ENCODE measurements at places on chromosomes 1 and 21.

GRCh38 chr1:193190096-193190744 is 3.8 kb upstream of the B3GALT2 start:
- no peak for DNase-seq

DNA sequence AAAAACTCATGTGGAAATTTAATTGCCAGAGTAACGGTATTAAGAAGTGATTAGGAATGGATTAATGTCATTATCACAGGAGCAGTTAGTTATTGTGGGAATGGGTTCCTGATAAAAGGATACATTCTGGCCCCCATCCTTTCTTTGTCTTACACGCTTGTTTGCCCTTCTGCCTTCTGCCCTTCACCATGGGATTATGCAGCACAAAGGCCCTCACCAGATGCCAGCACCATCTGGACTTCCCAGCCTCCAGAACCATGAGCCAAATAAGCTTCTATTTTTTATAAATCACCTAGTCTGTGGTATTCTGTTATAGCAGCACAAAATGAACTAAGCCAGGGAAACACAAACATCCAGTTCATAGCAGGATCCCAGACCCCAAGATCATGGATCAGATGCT is 33.9 kb upstream of the POU2F1 start:
- no peak for DNase-seq

DNA sequence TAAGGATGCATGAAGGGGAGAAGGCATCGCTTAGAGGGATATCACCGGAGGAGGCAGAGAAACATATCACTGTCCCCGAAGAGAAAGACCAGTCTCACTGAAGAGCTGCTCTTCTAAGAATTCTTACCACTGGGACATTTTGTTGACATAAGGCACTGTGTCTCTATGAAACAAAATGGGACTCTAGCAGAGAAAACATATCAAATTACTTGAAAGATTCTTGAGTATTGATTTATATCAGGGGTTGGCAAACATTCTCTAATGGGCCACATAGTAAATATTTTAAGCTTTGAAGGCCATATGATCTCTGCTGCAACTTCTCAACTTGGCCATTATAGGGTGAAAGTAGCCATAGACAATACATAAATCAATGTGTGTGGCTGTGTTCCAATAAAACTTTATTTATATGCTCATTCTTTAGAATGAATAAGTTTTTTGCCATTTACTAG is 41.0 kb upstream of the GREM2 start:
- no peak for DNase-seq

DNA sequence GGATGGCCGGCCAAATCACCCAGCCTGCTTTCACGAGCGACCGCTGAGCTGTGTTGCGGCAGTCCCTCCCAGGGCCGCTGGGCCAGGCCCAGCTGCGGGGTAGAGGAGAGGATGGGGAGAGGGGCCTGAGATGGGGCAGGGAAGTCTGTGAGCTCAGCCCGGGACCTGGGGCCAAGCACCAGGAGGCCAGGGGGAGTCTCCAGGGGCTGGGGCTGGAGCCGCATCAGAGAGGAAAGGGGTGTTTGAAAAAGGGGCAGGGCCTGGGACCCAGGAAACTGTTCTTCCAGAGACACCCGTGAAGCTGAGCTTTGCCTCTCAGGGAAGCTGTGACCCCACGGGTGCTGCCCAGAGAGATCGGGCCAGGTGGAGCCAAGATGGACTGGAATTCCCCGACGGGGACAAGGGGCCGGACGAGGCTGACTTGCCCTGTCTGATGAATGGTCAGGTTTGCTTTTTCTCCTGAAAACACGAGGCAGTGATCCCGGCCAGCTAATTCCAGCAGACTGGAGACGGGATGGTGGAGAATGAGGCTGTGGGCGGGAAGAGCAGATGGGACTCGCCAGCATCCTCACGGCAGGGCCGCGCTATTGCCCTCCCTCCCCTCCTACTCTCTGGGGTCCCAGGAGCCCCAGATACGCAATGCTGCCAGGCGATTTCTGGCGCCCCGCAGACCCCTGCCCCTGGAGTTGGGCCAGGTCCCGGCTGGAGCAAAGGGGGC is 40.3 kb upstream of the COL18A1 start:
- DNase-seq: no peak

GRCh38 chr1:227788271-227789083 is 27.0 kb upstream of the PRSS38 start:
- peak; percentile 19 for DNase-seq

- no peak for DNase-seq
Measured at GRCh38 chr1:93810316-93810715, 68.7 kb downstream of the DNTTIP2 start.

- DNase-seq: no peak
Measured at GRCh38 chr1:173863224-173864161, 4.3 kb downstream of the GAS5 start.

GRCh38 chr1:3313576-3313950 is 140.9 kb upstream of the ARHGEF16 start:
- DNase-seq: no peak

DNA sequence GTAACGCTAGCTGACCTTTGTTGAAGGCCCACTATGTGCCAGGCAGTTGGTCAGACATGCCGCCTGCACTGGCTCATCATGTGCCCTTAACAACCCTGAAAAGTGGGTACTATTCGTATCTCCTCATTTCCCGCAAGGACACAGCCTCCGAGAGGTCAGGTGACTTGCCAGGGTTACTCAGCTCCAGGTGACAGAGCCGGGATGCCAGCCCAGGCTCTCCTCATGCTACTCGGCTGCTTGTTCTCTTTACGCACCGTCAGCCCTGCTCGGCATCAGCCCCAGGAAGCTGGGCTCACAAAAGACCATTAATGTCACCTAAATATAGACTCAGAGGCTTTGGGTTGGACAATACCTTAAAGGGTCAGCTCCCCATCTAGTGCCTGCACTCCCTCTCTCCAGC is 29.0 kb downstream of the GRHL3 start:
- DNase-seq: no peak

DNA sequence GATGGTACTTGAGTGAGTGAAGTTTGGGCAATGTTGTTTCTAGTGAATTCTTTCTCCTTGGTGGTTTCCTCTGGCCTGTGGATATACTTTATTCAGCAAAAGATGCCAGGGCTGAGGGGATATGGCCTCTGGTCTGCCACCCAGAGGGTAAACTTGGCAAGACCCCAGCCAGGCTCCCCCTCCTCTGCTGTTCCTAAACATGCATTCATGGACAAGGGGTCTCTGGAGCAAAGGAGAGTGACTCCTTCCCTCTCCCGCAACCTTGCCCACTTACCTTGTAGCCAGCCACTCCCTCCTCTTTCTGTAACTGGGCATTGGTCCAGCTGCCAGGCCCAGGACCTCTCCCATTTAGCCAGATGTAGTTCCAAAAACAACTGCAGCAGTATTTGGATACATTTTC is 43.8 kb downstream of the RUNX3 start:
- no peak for DNase-seq

DNA sequence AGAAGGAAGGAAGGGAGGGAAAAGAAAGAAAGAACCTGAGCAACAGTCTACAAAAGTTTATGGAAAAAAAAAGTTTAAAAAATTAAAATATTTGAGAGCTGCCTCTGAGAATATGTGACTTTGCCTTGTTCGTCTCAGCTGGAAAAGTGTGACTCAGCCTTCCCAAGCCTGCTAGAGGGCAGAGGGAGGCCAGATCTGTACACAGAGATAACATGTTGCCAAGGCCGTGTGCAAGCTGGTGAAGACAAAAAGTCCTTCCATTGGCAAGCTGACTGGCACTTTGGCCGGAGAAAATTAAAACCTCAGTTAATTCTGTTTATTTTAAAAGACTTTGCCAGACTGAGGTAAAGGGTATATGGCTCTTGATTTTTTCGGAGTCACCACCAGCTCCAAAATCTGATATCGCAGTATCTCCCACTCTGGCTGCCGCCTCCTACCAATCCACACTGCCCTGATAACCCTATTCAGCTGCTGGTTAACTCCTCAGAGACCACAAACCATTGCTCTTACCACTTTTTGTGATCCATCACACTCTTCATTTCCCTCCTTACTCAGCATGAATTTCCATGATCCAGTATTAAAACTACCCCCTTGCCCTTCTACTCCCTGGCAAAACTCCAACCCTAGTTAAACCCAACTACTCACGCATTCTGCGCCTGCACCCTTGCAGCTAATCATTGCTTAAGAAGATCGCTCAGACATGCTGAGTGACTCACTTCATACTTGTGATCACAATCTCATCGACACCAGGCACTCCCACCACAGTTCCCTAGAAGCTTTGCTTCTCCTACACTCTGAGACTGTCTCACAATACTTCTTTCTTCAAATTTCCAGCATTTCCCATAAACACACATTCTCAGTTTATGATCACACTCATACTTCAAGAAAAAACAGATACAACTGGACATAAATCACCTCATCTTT is 5.7 kb upstream of the PPP1R15B start:
- DNase-seq: peak; percentile 37

DNA sequence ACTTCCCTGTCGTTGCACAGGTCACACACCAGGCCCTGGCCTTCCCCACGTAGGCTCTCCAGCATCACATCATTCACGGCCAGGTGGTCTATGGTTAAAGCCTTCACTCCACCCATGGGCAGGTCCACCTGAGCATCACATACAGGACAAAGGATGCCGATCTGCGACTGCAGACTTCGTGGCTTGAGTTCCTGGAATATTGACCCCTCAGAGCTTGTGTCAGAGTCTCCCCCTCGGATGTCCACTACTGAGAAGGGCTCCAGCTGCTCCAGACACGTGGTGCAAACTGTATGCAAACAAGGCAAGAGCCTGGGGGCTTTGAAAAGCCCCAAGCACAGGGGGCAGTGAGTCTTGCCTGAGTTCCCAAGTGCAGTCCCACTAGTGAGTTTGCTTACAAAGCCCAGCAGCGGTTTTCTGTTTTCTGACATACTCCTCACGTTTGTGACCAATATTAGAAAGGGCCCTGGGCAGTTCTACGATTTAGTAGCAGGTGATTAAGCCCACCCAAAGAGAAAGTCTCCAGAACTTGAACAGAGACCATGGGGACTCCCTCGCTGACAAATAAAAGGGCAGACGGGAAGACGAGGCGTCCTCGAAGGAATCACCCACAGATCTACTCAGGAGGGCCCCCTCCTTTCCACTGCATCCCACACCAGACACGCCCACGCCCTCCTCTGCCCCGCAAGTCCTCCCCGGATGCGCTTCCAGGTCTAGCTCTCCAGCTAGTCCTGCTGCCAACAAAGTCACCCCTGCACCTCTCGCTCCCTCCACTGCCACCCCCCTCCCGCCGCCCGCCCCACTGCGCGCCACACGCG is 568 bp downstream of the TRIM45 start:
- no peak for DNase-seq

DNA sequence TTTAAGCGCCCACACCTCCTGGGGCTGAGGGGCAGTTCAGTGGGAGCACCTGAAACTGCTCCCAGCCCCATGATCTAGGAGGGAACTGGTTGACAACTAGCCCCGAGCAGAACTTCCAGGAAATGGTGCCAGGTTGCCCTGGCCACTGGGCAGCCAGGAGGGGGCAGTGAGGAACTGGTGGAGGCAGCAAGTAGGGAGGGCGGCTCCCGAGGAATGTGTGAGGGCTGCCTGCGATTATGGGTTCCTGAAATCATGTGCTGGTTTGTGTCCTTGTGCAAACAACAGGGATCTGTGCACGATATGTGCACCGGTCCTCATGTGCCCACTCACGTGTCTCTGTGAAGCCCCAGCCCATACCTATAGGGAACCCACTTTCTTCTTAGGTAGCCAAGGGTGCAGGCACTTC is 9.9 kb downstream of the GPR3 start:
- DNase-seq: no peak

DNA sequence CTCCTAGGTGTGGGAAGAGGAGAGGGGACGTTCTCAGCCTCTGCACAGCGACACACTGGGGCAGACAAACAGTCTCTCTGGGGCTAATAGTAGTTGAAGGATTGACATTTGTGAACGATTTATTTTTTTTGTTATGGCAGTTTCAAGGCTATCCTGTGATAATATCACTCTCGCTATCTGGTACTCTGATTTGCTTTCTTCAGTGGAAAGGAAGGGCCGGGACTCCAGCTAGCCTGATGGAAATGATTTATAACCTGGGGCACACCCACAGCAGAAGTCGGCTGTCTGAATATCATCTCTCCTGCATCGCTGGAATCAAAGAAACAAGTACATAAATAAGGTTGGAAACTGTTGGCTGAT is 122.7 kb downstream of the KCNN3 start:
- DNase-seq: no peak

DNA sequence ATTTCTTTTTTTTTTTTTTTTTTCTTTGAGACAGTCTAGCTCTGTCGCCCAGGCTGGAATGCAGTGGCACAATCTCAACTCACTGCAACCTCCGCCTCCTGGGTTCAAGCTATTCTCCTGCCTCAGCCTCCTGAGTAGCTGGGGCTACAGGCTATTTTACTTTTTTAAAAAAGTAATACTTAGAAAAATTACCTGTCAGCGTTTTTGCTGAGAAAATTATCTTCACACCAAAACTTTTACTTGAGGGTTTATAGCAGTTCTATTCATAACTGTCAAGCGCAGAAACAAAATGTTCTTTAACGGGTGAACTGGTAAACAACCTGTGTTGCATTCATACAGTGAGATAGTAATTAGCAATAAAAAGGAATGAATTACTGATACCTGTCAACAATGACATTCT is 1.5 kb upstream of the SLC25A24 start:
- DNase-seq: no peak

Data from stimulated activated CD4-positive, alpha-beta T cell treated with anti-CD3 and anti-CD28 coated beads, Interleukin-12 subunit alpha, Interleukin-12 subunit beta, amount 100 ng/mL, for 48 hours (primary cell).